ENCODE measurements at places on chromosomes 3 and 15. TPM values are rescaled to one million over a fixed set of nuclear protein-coding genes. Genes with fewer than 3 reads are reported as not detected.

- no peak for DNase-seq
These were observed 223.5 kb downstream of the NAALADL2 start for GRCh38 chr3:175082631-175083030.

- DNase-seq, result no peak
These were observed 16.1 kb upstream of the POLR2M start for GRCh38 chr15:57690341-57690966.

DNA sequence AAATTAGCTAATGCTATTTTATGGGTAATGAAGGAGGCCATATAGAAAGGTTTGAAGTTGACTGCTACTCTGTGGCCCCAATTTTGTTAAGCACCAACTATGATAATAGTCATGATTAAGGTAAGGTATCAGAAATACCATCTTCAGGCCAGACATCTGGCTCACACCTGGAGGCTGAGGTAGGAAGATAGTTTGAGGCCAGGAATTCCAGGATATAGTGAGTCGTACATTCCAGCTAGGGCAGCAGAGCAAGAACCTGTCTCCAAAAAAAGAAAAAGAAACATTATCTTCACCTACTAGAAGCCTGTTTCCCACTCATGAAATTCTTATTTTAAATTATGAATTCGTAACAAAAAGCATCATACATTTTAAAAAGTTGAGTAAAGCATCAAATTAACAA lies 64.4 kb downstream of the LRRC28 start:
- DNase-seq, result no peak

DNA sequence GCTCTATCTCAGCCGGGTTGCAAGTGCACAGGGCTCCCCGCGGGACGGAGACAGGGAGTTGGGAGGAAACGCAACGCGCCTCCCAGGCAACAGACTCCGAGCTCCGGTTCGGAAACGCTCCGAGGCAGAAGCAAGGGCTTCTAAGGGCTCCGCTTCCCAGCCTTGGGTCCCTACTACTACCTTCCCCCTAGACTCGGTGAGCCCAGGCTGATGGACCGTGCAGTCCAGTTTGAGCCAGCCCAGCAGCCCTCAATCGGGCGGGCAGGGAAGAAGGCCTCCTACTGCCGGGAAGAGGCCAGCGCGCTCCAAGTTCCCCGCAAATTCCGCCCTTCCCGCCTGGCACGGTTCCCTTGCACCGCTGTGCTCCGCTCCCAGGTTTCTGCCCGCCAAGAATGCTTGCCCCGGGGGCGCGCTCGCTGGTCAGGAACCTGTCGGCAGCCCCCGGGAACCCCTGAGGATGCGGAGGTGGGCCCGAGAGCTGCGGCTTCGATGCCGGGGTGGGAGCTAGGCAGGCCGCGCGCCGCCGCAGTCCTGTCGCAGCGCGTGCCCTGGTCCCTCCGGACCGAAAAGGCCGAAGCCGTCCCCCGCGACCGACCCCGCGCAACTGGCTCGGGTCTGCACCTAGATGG lies 728 bp downstream of the TRANK1 start:
- peak; percentile 30 for DNase-seq

DNA sequence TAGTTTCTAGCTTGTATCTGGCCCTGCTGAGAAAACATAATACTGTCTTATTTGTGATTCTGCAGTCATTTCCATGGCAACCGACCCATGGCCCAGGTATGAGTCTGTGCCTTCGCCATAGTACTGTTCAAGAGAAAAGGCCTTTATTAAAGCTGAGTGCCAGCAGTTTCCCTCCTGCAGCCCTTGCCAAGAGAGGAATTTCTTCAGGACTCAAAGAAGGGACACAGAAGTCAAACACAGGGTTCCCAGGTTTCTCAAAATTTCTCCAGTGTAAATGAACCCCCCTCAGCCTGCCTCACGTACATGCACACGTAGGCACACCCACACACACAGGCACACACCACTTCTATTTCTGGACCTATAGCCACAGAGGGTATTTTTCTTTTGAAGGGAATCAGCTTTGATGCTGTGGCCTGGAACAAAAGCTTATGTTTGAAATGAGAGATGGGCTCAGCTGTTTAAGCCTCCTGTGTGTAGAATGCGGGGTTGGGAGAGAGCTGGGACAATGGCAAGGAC lies 269.2 kb downstream of the PDCD6IP start:
- no peak for DNase-seq

GRCh38 chr3:190086191-190086590 lies 34.5 kb downstream of the P3H2 start:
- no peak for DNase-seq

DNA sequence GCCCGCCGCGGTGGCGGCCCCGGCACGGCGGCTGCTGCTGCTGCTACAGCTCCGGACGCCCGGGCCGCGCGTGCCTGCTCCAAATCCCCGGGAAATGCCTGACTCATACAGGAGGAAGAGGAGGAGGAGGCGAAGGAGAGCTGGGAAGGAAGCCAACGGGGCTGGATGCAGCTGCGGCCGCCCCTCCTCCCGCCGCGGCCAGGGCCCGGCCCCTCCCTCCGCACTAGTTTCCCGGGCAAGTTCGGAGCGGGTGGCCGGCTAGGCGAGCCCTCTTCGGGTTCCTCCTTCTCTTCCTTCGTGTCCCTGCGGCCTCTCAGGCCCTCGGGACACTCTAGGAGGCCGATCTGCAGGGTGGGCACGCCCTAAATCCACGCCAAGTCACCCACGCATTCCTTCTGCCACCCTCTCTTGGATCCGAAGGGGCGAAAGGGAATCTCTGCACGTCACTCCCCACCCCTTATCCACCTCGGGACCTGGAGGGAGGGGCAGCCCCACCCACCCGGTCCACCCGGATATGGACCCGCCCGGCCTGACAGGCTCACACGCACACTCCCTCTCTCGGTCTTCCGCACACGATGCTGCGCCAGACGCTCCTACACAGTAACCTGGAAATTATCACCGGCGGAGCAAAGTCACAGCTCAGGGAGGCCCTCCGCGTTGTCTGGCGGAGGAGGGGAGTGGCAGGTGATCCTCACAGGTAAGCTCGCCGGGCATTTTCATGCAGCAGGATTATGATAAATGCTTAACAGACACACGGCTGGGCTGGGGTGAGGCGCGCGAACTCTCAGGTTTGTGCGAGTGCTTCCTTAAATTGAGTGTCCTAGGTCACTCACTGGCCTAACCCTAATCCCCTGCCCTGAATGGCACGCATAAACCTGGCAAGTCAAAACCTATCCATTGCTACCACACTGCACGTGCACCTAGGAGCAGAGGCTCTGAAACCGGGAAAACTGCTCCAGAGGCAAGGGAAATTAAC lies at the start of the genes OSBPL10 and ZNF860:
TSS of gene OSBPL10 (minus strand) at position 57 of the 976 bp plus-strand sequence. CDS start 83 bp downstream, outside the sequence.
TSS of gene ZNF860 (plus strand) at position 545 of the 976 bp plus-strand sequence. CDS start 7,330 bp downstream, outside the sequence.
- DNase-seq, result peak; percentile 32

DNA sequence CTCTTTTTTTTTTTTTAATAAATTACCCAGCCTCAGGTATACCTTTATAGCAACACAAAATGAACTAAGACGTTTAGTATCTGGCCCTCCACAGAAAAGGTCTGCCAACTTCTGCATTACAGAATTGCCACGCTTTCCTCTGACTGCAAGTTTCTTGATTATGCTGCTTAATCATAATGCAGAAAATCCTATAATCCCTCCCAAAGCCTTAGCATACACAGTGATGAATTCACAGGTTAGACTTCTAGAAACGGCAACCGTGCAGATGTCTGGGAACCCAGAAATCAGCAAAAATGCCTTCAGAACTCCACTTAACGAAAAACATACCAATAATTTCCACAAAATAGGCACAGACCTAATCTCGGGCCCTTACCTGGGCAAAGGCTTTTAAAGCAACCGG lies 144.7 kb upstream of the FRMD4B start:
- no peak for DNase-seq

DNA sequence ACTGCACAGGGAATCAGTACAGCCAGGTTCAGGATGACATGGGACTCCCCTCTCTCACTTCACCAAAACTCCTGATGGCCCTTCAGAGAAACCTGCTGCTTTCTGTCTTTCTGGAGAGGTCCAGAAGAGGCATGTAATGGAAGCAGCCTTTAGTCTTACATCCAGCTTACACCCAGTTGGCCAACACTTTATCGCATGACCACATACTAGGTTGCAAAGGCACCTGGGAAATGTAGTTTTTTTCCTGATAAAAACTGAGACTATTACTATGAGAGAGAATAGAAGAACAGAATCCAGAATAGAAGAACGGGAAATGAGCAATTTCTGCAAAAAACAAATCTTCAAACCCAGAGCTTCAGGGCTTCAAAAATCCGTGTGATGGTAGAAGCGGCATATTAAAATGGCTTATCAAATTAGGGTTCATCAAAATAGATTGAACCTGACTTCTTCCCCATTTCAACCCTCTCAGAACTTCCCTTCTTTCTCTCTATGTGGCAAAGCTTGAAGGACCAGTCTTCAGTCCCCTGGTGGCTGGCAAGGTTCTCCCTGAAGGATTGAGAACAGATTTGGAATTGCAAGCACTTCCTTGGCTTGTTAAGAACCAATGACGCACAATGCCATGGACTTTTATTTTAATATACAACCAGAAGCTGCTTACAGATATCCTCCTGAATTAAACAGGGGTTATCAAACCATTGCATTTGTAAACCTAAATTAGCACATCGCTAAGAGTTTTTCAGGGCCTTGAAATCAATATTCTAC lies 34.4 kb downstream of the CORO2B start:
- DNase-seq, result no peak

DNA sequence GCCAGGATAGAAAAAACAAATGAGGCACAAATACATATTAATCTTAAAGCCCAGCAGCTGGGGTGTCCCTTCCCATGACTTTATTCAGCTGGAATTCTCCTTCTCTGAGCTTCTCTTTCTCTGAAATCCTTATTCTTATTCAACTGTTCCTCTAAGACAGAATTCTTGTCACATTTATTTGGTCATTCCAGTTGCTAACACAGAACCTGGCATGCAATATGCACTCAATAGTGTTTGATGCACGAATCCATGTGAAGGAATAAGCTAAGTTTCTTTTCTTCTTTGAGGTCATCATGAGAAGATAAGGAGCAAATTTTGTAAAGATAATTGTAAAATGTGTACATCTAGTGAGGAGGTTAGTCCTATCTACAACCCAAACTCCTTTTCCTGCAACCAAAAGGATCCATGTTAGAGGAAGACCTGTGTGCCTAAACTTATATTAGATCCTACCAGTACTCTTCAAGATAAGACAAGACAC lies 154.2 kb upstream of the KCNMB2 start:
- no peak for DNase-seq

- DNase-seq, result no peak
These were observed 30.2 kb upstream of the BSN start for GRCh38 chr3:49523756-49524747.

GRCh38 chr3:197305854-197306253 lies 7.4 kb upstream of the DLG1 start:
- no peak for DNase-seq

- peak; percentile 78 for DNase-seq
These were observed at the start of gene RPP25 for GRCh38 chr15:74956648-74957475. RPP25 (minus strand) TSS chr15:74956772; CDS start chr15:74956583, 189 bp downstream.

- DNase-seq, result no peak
These were observed at the start of gene EPB42 for GRCh38 chr15:43220991-43221403. EPB42 (minus strand) TSS chr15:43221018; CDS start chr15:43220825, 193 bp downstream.

RHCG gene
- total RNA-seq, result not detected

SMCO1 gene
- not detected for total RNA-seq

MYLK gene
- total RNA-seq, result 0.50 TPM

All from activated CD4-positive, alpha-beta memory T cell treated with anti-CD3 and anti-CD28 coated beads, Interleukin-2, amount 10 ng/mL, durations not matched to agents 7 days and 5 days (primary cell).